ENCODE measurements at places on chromosomes 1 and 21.

GRCh38 chr1:6495041-6495441, 3.6 kb upstream of the PLEKHG5 start:
- DNase-seq = no peak

DNA sequence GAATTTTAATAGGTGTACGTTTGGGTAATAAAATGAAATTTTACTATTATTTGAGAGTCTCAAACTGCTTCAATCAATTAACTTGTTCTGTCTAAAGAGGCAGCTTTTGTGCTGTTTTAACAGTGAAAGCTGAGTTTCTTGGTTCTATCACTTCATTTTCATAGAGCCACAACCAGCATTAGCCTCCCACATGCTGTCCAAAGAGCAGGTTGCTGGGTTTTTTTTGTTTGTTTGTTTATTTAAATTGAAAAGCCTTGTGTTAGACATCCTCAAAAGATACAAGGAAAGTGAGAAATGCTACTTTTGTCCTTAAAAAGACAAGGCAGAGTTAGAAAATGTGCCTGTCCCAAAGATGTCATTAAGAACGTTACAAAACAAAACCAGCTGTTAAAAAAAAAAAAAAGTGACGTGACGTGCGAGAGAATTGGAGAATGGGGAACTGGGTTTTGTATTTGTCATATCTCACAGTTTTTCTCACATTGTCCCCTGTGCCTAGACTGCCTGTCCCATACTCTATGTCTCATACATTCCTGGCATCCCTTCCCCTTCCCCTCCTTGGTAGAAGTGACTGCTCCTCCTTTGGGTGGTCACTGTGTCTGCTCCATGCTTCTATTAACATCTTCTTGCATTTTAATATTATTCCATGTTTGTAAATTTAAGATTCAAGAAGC, 63.1 kb upstream of the CD34 start:
- no peak for DNase-seq

- no peak for DNase-seq
Measured at GRCh38 chr1:17728123-17728712, 26.9 kb upstream of the ACTL8 start.

- no peak for DNase-seq
Measured at GRCh38 chr1:86259390-86259789, 102.8 kb upstream of the COL24A1 start.

DNA sequence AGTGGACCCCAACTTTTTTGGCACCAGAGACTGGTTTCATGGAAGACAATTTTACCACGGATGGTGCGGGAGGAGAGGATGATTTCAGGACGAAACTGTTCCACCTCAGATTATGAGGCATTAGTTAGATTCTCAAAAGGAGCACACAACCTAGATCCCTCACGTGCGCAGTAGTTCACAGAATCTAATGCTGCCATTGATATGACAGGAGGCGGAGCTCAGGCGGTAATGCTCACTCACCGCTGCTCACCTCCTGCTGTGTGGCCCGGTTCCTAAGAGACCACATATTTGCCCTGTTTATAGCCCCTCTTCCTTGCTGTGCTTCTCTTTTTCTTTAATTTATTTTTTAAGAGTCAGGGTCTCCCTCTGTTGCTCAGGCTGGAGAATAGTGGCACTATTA, 4.6 kb downstream of the NTRK1 start:
- no peak for DNase-seq

GRCh38 chr21:17989780-17990179, 170.6 kb upstream of the C21orf91 start:
- DNase-seq = no peak

- no peak for DNase-seq
Measured at GRCh38 chr21:15592271-15592860, 137.4 kb upstream of the USP25 start.

DNA sequence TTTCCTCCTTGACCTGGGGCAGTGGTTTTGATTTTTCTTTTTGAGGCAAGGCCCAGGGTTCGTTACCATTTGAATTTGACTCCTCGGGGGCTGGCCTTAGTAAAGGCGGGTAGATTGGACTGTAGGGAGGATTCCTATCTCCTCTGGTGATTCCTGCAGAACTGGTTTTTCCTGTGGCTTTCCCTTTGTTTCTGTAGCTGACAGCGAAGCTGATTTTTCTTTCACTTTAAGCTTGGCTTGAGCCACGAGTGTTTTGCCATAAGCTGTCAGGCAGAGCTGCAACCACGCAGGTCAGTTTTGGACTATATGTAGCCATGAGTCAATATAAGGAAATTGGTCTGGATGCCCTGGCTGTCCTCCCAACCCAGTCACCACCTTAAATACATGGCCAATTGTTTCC, 28.7 kb upstream of the KCNJ15 start:
- no peak for DNase-seq

DNA sequence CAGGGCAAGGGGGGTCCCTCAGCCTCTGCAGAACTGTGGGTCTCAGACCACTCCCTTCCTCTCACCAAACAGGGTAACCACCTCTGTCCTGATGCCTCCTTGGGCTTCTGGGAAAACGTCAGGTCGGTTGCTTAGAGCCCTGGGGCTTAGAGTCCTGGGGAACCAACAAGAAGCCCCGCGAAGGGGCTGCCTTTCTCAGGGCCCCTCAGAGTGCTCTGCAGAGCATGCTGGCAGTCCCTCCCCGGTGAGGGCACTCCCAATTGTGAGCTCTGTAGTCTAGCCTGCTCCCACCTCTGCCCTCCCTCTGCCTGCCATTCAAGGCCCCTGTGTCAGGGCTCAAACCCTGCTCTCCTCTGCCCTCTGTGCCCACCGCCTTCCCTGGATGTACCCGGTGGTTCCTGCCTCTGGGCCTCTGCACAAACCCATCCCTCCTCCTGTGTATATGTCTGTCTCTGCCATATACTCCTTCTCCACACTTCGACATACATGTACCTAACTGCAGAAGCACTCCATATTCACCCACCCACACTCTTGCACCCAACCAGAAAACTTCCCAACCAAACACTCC, 92.3 kb downstream of the DMRTB1 start:
- peak; percentile 2 for DNase-seq

GRCh38 chr1:200921571-200922110, 26.9 kb downstream of the INAVA start:
- no peak for DNase-seq

GRCh38 chr1:207669528-207670009, 24.6 kb downstream of the CR1L start:
- DNase-seq = no peak

DNA sequence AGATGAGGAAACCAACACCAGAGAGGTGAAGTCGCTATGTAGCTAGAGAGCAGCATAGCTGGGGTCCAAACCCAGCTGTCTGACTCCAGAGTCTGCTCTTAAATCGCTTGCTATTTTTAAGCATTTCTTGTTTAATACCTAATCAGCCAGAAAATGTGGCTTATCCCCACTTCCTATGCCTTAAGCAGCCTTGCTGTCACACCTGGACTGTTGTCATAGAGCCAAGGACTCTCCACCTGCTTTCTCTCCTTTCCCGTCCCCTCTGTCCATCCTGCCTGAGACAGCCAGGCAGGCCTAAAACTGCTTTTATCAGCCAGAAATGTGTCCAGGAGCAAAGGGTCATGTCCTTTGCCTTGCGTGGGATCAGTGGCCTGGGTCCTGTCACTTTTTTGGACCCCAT, 28.3 kb upstream of the EPHA8 start:
- no peak for DNase-seq

DNA sequence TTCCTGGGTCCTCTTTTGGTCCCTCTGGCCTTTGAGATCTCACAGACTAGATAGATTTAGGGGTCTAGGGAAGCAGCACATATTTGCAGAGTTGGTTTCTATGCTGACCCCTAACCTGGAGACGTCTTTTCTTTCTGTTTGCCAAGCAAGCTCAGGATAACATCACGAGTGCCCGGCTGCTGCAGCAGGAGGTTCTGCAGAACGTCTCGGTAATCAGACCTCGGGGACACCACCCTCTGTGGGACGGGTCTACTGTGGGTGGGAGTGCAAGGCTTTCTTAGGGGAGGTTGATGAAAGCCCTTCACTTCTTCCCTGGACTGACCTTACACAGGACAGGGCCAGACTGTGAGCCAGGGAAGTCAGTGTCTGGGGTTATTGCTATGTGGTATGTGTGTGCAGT, 2.9 kb downstream of the IL24 start:
- no peak for DNase-seq

DNA sequence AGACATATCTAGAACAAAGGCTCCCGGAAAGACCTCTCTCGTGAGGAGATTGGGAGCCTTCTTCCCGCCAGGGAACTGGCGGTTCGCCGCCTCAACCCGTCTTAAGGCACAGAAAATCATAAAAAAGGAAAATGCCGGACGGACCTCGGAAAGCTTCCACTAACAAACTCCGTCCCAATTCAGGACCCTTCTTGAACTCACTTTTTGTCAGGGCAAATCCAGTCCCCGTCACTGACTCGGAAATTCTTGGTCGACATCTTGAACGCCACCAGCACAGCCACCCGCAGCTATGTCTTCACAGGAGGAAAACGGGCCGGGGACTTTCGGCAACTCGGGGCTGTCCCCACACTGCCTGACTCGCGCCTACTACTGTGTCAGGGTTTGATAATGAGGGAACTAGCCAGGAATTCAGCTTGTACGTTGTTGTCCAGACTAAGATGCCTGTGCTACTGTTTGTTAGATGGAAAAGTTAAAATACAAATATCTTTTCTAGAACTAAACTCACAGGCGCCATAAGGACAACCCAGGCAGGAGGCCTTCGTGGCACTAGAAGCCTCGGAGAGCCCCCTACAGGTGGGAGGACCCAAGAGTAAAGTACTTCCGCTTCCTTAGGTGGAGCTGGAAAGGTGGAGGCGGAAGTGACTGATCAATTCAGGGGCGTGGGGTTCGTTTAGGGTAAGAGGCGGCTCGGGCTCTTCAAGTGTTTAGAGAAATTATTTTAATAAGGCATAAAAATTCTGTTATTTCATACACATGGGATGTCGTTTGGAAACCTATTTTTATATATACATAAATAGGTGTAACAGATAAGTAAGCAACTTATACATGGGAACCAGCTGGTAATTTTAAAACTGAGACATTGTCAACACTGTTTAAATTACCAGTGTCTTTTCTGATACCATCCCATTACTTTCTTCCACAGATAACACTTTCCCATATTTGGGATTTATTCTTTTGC, at the start of gene ZRANB2:
ZRANB2 (minus strand) TSS at position 297 of the 958 bp plus-strand sequence; CDS start at position 257, 40 bp downstream.
- DNase-seq = peak; percentile 79

GRCh38 chr1:202162418-202163280, 2.2 kb upstream of the PTPN7 start:
- DNase-seq = no peak

DNA sequence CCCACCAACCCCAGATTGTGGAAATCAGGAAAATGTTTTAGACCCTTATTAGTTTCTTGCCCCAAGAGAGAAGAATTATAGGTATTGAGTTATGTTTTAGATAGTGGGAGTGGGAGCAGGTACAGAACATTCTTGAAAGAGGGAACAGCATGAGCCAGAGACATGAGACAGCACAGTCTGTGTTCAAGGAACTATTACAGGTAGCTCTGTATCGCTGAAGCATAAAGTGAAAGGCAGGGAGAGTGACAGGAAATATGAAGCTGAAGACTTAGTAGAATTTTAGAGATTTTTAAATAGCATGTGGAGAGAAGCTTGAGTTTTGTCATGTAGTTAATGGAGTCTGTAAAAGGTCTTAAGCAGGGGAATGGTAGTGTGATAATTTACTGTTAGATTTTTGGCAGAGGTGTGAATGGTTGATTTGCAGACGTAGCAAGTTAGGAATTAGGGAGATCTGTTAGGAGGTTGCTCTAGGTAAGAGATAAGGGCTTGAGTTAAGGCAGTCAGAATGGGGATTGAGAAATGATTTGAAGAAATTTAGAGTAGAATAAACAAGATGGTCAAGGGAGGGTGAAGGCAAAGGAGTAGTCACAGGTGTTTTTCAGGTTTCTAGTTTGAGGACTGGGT, 11.6 kb downstream of the SUCO start:
- no peak for DNase-seq

DNA sequence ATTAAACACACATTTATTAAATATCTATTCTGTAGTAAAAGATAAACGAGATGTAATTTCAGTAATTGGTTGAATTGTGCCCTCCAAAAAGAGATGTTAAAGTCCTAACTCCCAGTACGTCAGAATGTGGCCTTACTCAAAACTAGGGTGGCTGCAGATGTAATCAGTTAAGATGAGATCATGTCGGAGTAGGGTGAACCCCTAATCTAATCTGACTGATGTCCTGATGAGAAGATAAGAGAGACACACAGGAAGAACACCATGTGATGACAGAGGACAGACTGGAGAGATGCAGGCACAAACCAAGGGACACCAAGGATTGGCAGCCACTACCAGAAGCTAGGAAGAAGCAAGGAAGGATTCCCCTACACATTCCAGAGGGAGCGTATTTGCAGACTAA, 104.1 kb downstream of the SLC25A24 start:
- DNase-seq = no peak

DNA sequence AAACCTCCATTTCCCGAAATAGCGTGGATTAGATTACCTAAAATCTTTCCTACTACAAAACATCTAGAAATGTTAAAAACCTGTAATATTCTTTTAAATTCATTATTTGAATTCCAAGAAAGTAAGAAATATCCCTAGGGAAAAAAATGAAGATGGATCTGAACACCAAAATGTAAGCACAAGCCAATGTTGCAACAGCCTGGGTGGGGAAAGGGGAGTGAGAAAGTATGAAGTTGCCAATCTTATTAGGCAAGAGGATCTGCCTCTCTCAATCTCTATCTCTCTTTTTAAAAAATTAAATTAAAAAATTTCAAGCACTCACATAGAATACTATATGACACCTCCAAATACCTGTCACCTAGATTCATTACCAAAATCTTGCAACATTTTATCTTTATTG, 74.9 kb upstream of the IRF2BP2 start:
- no peak for DNase-seq

DNA sequence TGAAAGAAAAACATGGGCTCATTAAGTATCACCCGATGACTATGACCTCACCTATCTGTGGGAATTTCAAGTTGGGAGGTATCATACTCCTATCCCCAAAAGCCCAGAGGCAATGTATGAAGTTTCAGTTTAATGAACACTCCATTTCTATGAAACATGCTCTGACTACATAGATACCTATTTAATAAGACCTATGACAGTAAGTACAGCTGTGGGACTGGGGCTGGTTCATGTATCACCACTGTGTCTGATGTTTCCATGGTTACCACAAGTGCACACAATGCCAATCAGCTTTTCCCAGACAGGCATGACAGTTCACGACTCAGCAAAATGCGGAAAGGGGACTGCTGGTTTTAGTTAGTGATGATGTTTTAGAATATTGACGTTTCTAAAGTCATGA, 167.7 kb downstream of the SIPA1L2 start:
- no peak for DNase-seq

GRCh38 chr21:36155603-36156338, 853 bp upstream of the DOP1B start:
- DNase-seq = no peak

GRCh38 chr1:23561813-23562100, 2.5 kb upstream of the ID3 start:
- no peak for DNase-seq

- no peak for DNase-seq
Measured at GRCh38 chr1:117089996-117090395, 29.9 kb downstream of the TTF2 start.

- DNase-seq = no peak
Measured at GRCh38 chr1:158414651-158415345, 11.2 kb downstream of the OR10K2 start.

DNA sequence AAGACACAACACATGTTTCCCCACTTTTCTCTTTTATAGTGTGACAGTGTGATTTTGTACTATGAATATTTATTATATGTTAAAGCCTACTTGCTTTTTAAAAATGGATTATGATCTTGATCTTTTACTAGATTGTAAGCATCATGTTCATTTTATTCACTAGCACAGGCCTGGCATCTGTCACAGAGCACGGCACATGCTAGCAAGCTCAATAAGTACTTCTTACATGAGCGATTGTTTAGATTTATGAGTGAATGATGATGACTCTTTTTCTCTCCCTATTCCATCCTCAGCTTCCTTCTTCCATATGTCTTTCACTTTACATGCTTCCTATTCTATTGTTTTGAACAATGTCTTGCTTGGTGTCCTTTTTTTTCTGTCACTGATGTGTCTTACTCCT, 1454.1 kb downstream of the MRPL39 start:
- no peak for DNase-seq

All from T-helper 17 cell (primary cell).